CD4-positive, alpha-beta memory T cell (primary cell): ENCODE measurements at places on chromosomes 2 and 18.

- no peak for DNase-seq
Observed at GRCh38 chr2:6310256-6311215, 555.2 kb downstream of the CMPK2 start.

DNA sequence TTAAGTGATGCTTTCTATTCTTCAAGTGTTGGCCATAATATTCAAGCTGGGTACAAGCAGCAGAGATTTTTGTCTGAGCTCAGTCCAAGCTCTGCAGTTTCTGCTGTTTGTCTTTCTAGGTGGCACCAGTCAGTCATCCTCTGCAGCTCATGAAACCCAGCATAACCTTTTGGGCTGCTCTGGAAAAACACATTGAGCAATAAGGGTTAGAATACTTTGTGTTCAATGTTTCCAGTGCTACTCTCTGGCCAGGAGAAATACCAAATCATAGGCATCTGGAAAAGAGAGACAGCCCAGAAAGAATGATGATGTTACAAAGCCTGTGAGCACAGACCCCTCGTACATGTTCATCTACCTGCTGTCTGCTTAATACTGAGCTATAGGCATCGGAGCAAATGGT lies 19.5 kb upstream of the WIPF1 start:
- DNase-seq = no peak

DNA sequence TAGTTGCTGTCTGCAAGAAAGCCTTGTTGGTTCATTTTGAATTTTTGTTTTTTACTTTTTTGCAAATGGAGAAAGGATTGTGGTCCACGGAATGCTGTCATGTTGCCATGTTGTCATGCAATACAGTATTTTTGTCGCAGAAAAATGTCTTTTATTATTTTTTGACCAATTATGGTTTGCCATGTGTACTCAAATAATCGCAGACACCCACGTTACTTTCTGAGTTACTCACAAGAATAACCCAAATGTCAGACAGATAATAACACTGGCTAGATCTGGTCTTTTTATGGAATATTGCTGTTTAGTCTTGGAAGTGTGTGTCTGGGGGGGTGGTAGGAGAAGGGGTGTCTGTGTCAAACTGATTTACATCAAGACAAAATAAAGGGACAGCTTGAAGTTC lies 188.9 kb downstream of the LTBP1 start:
- DNase-seq = no peak

GRCh38 chr2:55017880-55018279 lies 32.4 kb downstream of the RTN4 start:
- no peak for DNase-seq
